ENCODE measurements at places on chromosomes 1 and 21.

GRCh38 chr1:4081806-4082711, 182.0 kb upstream of the C1orf174 start:
- no peak for DNase-seq

DNA sequence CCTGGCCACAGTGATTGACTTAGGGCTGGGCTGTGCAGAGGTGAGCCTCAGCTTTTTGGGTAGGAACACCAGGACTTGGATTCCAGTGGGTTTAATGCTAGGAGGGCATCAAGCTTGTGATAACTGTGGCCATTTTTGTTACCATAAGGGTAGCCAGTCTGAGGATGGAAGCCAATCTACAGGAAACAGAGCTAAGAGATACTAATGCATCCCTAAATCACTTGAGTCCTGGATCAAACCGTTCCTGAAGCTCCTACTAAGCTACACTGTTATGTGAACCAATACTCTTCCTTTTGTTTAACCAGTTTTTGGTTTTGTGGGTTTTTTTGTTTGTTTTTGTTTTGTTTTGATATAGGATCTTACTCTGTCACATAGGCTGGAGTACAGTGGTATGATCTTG, 12.2 kb downstream of the KIAA2013 start:
- DNase-seq: no peak

GRCh38 chr1:230110971-230111370, 43.9 kb downstream of the GALNT2 start:
- DNase-seq: no peak

DNA sequence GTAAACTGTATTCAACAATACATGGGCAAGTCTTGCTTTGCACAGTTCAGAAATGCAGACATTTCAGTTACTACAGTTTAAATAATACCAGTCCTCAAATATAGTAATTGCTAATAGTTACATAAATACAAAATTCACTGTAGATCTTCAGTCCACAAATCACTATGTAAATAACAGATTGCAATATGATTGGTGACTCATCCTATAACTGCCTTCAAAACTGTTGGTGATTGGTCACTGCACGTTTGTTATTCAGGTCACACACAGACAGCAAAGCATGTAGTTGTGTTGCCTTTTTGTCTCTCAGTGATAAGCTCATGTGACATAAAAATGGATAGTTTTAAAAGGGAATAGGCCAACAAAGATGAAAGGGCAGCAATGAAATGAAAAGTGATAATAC, 186.5 kb upstream of the CTTNBP2NL start:
- DNase-seq: no peak

GRCh38 chr1:17670587-17671313, 84.4 kb upstream of the ACTL8 start:
- no peak for DNase-seq

DNA sequence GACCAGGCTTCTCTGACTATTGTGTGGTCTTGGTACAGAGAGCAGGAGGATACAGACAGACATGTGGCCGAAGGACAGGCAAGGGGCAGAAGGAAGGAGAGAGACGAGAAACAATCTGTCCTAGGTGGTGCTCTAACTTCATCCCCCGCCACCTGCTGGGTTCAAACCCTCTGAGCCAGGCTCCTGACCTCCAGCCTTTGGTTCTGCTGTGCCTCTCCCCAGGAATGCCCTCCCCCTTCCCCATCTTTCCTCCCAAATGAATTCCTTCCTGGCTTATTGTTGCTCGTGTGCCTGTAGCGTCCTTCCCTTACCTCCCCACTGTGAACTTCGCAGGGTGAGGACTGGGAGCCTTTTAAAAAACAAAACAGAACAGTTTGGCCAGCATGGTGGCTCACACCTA, 5.4 kb downstream of the TCEA3 start:
- no peak for DNase-seq

- DNase-seq: no peak
Observed at GRCh38 chr1:113980110-113980509, 836 bp downstream of the OLFML3 start.

DNA sequence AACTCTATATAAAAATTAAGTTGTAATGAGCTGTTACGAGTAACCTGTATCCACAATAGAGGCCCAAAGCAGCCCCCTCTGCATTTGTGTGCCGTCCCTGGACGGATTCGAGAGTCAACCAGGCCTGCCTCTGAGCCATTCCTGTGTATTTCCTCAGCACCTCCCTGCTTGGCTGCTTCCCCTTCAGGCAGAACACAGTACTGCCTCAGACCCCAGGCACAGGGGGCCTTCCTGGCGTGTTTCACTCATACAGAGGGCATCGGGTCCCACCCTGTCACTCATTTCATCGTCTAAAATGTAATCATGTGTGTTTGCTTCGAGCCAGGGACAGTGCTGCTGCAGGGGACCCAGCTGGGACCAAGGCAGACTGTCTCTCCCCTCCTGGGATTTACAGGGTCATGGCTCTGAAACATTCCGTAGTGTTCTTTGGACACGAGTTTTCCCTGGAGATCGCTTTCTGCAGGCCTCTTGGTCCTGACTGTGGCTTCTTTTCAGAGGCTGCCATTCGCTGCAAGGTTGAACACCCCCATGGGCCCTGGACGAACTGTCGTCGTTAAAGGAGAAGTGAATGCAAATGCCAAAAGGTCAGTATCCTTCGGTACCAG, 19.4 kb downstream of the LGALS8 start:
- DNase-seq: no peak

DNA sequence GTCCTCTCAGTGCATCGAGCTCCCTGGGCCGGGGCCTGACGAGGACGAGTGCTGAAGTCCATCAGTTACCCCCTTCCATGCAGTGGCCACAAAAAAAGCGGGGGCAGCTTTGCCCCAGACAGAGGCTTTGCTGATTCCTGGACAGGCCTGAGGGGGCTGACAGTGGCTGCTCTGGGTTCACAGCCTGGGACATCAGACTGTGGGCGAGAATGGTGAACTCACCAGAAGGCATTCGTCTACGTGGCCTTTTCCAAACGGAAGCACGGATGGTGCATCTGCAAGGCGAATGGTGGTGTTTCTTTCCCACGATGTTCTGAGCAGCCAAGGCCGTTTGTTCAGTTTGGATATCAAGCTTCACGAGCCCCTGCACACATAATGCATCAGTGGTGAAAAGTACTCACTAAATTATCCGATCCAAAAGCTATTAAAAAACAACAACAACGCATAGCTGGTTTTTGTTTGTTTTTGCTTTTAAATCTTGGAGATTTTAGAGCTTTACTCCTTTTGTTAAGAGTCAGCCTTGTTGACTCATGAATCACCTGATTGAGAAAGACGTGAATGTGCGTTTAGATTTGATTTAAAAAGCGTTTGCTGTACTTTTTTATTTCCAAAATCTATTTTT, 6.3 kb upstream of the ZBTB21 start:
- no peak for DNase-seq

GRCh38 chr1:221449194-221449593, 292.7 kb downstream of the DUSP10 start:
- no peak for DNase-seq

DNA sequence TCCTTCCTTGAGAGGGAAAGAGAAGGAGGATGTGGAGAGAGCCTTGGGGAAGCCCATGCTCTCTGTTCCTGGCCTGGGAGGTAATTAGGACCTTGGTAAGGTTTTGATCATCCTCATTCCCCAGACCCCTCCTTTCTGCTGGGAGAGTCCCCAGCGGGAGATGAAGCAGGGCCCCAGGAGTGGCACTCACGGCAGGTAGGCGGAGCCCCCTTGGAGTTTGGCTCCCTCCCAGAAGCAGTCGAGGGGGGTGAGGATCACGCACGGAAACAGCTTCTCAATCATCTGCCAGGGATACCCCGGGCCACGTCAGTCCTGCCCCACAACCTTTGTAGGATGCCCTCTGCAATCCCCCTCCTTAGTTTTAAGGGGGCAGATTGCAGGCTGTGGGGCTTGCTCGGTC, 11.5 kb downstream of the PTCH2 start:
- no peak for DNase-seq

DNA sequence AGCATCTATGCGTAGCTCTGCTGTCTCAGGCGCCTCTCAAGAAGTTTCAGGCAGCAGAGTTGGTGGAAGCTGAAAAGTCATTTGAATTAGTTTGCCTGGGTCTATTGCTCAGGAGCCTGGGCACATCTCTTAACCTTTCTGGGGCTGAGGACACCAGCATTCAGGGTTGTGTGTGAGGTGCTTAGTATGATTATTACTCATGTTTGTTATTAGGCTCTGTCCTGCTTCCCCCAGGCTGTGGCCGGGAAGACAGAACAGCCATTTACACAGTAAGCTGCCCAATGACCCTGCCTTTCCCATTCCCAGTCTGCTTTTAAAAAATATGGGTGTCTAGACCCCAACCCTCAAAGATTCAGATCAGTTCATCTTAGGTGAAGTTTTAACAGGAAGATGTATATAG, 53.9 kb upstream of the CACNA1E start:
- DNase-seq: no peak

DNA sequence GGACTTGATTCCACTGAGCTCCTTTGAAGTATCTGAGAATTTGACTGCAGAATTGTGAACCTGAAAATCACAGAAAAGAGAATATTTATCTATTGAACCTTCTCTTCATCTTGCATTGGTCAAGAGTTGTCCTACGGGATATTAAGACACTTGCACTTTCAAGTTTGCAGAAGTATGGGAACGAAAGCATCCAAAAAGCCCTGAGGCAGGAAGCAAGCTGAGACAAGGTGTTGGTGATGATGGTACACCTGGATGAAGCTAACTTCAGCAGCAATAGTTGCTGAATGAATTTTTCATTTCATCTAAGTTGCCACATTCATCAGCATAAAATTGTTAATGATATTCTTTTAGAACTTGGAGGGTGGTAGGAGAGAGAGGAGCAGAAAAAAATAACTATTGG, 686.6 kb upstream of the ADAMTS5 start:
- DNase-seq: no peak

GRCh38 chr1:67850151-67850551, 16.9 kb upstream of the GNG12 start:
- DNase-seq: no peak

GRCh38 chr1:185208626-185209180, 51.7 kb downstream of the SWT1 start:
- no peak for DNase-seq

- DNase-seq: no peak
Observed at GRCh38 chr1:8477166-8477982, 159.5 kb downstream of the SLC45A1 start.

- DNase-seq: no peak
Observed at GRCh38 chr1:244092293-244092963, 41.3 kb downstream of the ZBTB18 start.

DNA sequence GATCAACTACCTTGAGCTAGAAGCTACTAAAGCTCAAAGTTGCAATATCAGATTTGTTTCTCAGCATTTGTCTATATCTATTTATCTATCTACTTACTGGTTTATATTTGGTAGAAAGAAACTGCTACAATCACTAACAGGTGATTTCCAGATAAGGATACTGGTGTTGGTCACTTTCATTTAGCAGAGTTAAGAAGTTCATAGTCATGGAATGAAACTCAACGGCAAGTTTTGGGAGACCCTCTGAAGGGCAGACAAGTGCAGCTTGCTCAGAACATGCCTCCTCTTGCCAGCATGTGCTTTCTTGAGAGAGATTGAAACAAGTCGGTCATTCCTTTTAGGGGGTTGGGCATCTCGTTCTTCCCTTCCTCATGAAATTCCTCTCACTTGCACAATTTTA, 296.5 kb downstream of the GRIK1 start:
- no peak for DNase-seq

DNA sequence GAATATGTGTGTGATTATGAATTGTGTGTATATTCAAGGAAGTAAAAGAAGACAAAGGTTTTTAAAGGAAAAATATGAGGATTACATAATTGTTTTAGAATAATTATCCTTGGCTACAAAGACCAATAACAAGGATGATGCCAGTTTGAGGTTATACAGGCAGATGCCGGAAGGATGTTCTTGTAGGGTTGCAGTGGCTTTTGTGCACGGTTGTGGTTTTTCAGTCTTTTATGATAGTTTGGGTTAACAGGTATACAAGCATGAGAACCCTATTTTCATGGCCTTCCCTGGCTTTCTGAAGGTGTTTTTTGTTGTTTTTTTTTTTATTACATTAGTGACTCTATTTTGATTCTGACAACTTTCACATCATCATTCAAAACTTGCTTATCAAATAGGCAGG, 4.9 kb downstream of the CR2 start:
- DNase-seq: no peak

- DNase-seq: no peak
Observed at GRCh38 chr1:182716740-182717720, 32.6 kb upstream of the RGS8 start.

- DNase-seq: no peak
Observed at GRCh38 chr21:17441370-17441769, 71.5 kb upstream of the CXADR start.

DNA sequence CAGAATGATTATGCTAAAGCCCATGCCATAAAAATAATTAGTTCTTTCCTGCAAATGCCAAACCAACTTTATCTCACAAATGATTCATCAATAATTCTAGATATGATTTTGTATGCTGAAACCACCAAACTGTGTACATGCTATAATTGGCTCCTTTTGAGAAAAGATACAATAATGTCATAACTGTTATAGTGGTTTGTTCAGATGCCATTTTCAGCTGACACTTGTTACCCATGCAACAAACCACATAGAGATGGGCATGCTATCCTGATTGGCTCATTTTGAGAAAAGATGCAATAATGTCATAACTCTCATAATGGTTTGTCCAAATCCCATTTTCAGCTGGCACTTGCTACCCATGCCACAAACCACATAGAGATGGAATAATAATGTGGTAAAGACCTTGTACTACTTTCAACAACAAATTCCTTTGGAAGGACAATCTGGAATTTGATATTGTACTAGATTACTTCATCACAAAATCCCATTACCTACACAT, 283.8 kb downstream of the TPR start:
- DNase-seq: no peak

- no peak for DNase-seq
Observed at GRCh38 chr1:174114788-174115448, 44.4 kb upstream of the RABGAP1L start.

GRCh38 chr1:208047476-208047934, 136.6 kb upstream of the CD34 start:
- no peak for DNase-seq

DNA sequence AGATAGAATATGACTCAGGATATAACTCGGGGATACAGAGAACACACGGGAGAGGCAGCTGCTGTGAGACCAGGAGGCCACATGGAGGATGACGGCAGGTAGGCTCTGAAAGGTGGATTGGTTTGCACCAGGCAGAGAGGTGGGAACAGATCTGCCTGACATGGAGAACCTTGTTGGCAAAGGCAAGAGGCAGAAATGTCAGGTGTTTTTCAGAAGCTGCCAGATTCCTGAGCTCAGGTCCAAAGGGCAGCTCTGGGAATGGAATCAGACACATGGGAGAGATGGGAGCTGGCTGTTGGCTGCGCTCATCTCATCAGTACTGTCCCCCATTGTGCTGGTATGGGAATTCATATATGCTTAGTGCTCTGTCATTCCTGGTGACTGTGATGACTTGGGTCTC, 19.2 kb downstream of the SYT6 start:
- no peak for DNase-seq

DNA sequence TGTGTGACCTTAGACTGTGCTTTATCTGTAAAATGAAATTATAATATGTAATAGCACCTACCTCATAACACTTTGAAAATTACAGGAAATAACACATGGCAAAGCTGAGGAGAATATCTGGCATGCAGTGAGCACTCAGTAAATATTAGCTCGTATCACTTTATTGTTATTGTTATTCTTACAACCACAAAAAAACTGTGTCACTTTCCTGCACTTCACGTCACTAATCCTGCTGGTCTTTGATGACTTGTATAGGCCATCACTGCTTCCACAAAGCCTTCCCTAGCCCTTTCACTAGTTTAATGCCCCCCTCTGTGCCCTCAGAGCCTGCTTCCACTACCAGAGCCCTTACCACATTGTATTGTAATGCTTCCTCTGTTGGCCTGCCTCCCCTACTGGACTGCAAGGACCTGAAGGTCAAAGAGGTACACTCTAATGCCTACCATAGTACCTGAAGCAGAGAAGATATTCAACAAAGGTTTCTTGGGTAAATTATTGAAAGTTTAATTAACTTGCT, 231.6 kb downstream of the NFIA start:
- no peak for DNase-seq

Measured in stimulated activated CD4-positive, alpha-beta T cell treated with anti-CD3 and anti-CD28 coated beads, Interleukin-4, amount 100 ng/mL, for 1 hour (primary cell).